Hematopoietic multipotent progenitor cell treated with erythropoietin and hydrocortisone succinate and interleukin-3 and kit ligand, for 17 days (in vitro differentiated cells): ENCODE measurements at places on chromosomes 1 and 21.
A peak's percentile ranks its signal among the peaks of the same experiment; 100 is the strongest.

DNA sequence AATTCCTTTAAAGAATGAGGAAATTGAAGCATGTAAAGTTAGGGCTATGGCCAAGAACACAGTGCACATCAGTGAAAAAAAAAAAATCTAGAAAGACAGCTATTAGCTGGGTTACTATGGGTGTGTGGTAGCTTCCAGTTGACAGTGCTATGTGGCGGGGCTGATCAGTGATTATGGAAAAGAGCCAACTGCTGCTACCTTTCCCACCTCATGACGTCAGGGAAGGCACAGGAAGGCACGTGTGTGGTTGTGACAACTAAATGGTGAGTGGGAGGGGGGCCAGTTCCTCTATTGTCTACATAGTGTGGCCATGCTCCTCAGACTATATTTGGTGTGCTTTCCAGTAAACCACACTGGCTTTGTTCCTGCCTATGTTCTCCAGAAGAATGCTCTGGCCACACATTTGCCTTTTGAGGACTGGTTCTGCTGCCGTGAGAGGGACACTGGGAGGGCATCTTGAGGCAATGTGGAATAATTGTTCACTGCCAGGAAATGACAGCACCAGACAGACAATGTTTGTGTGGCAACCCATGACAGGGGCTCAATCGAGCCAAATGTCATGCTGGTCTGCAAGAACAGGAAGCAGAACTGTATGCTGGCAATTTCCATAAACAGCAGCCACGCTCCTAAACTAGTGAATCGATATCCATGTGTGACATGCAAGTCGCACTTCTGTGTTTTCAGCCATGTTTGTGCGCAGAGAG lies 3.0 kb upstream of the SDE2 start:
- peak; percentile 81 for DNase-seq

- no peak for DNase-seq
These were observed 21.7 kb upstream of the VASH2 start for GRCh38 chr1:212928323-212929291.

DNA sequence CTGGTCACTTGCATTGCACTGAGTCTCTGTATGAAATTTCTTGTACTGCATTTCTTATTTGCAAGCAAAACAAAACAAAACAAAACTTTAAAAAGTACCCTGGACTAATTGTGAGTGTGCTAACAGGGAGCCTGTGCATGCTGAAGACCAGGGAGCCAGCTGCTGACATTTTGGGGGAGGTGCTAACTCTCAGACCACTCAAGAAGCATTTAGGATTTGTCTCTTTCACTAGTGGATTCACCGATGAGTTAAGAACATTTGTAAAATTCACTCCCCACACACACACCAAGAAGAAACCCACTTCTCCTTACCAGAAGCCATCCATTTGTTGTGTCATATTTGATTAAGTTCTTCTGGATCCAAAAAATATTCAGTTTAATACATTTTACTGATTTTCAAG lies 95.7 kb upstream of the C1orf105 start:
- no peak for DNase-seq

- DNase-seq: no peak
These were observed 35.5 kb downstream of the CAPN2 start for GRCh38 chr1:223747838-223748335.

GRCh38 chr1:168485048-168485447 lies 58.7 kb downstream of the XCL2 start:
- no peak for DNase-seq

DNA sequence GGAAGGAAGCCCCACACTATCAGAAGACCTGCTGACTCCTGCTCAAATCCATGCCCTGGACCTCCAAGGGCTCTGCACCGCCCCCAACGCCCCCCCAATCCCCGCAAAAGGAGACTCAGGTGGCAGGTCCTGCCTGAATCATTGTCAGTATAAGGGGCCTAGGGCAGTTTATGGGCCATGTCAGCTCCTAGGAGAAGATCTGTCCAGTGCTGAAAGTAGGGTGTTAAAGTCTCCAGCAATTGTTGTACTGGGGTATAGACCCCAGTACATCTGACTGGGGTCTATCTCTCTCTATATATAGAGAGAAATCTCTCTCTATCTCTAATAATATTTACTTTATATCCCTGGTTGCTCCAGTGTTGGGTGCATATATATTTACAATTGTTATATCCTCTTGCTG lies 12.1 kb upstream of the OLIG2 start:
- DNase-seq: no peak

DNA sequence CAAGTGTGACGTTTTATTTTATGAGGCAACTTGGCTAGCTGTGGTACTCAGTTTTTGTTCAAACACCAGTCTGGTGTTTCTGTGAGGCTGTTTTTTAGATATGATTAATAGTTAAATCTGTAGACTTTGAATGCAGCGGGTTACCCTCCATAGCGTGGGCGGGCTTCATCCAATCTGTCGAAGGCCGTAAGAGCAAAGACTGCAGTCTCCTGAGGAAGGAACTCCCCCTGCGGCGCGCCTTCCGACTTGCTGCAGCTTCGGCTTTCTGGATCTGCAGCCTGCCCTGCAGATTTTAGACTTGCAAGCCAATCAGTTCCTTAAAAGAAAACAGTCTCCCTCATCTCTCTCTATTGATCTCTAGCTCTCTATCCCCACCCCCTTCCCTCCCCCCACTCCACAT lies 4.2 kb upstream of the ZNF496 start:
- no peak for DNase-seq

GRCh38 chr1:67616394-67616985 lies 68.5 kb upstream of the GADD45A start:
- no peak for DNase-seq

DNA sequence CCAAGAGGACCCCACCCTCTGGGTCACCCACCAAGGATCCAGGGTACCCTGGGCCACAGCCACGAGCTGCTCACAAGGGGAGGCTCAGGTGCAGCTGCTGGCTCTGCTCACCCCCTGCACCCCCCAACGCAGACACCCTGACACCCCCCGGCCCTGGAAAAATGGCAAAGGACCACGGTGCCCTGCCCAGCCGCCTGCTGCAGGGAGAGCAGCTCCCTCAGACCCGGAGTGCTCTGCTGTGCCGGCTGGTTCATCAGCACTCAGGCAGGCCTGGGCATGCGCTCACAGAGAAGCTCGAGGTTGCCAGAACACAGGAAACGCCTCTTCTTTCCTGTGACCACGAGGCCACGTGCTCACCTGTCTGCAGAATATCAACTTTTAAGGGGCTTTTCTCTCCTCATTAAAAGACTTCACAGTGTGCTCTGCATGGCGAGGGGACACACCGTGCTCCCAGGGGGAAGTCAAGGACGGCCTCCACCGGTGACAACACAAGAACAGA lies 4.3 kb upstream of the C1QTNF12 start:
- no peak for DNase-seq

- no peak for DNase-seq
These were observed 332.4 kb downstream of the CAMTA1 start for GRCh38 chr1:7117399-7118281.

GRCh38 chr1:12127206-12127810 lies 39.5 kb upstream of the TNFRSF1B start:
- DNase-seq: no peak

GRCh38 chr1:205669341-205670149 lies 10.8 kb downstream of the SLC45A3 start:
- peak; percentile 45 for DNase-seq

DNA sequence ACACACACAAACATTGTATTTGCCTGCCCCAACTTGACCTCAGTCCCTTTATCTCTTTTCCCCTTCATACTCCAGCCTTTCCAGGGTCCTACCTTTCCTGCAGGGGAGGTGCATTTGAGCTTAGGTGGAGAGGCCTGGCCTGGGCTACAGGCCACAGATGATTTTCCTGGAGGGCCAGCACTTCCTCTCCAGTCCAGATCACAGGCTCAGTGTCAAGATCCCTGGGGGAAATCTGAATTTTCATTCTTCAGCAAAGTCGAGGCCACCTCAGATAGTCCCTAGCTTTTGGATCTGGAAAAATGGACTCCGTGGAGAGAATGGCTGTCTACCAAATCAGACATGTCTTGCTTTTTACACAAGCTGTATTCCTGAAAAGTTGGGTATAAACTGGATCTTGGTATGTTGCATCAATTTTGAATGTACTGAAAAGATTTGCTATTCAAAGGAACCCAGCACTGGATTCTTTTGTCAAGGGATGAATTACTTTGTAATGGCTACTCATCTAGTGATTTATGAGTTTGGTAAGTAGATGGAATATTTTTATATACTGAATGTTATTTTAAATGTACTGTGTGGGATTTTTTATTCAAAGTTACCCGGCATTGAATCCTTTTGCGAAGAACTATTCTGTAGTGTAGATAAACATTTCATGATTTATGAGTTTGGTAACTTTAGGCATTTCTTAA lies 78.7 kb downstream of the DDR2 start:
- DNase-seq: no peak

DNA sequence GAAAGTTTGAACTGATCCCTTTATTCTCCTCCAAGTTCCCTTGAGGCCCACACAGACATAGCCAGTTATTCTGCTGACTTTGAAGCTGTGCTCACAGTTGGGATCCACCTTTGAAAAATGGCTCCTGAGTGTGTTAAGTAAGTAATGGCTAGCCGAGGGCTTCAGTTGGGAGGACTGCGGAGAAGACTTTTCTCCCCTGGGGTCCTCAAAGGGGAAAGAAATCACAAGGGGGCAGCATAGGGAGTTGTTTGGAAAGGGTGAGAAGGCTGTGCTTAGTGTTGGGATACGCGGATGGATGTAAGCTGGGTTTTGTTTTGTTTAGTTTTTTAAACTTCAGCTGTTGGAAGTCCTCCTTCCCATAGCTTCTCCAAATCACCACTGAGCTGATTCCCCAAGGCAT lies 8.3 kb downstream of the PGM1 start:
- DNase-seq: no peak

DNA sequence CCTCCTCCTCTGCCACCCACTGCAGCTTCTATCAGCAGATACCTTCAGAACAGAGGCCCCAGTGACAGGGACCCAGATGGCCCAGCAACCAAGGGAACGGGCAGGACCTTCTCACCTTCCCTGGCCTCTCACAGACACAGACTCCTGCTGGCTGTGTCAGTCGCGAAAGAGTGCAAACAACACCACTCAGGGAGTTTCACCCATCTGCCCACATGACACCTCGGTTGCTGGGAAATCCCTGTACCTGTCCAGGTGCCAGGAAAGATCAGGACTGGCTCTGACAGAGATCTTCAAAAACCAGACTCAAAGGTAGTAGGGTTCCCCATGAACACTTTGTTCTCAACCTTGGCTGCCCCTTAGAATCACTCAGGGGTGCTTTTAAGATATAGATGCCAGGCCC lies 83.5 kb upstream of the HIVEP3 start:
- no peak for DNase-seq

DNA sequence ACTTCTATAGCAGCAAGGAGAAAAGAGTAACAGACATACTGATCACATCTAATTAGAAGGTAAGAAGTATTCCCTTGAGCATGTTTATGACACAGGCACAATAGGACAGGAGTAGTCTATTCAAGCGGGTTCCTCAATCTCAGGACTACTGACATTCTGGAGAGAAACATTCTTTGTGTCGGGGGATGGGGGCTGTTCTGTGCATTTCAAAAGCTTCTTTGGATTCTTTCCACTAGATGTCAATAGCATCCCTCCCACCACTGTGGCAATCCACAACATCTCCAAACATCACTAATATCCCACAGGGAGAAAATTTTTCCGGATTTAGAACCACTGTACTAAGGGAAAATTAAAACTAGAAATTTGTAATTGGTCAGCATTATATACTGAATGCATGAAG lies 56.9 kb downstream of the ADAMTS5 start:
- DNase-seq: no peak

- no peak for DNase-seq
These were observed 110.1 kb downstream of the ERG start for GRCh38 chr21:38388203-38388602.

GRCh38 chr1:207004931-207005830 lies 27.4 kb downstream of the C1orf116 start:
- peak; percentile 85 for DNase-seq

- no peak for DNase-seq
These were observed 6.1 kb downstream of the PRXL2B start for GRCh38 chr1:2592672-2593071.

- no peak for DNase-seq
These were observed 6.7 kb upstream of the LCE2D start for GRCh38 chr1:152656459-152656858.

GRCh38 chr21:24445517-24445916 lies 1161.8 kb downstream of the MRPL39 start:
- no peak for DNase-seq

DNA sequence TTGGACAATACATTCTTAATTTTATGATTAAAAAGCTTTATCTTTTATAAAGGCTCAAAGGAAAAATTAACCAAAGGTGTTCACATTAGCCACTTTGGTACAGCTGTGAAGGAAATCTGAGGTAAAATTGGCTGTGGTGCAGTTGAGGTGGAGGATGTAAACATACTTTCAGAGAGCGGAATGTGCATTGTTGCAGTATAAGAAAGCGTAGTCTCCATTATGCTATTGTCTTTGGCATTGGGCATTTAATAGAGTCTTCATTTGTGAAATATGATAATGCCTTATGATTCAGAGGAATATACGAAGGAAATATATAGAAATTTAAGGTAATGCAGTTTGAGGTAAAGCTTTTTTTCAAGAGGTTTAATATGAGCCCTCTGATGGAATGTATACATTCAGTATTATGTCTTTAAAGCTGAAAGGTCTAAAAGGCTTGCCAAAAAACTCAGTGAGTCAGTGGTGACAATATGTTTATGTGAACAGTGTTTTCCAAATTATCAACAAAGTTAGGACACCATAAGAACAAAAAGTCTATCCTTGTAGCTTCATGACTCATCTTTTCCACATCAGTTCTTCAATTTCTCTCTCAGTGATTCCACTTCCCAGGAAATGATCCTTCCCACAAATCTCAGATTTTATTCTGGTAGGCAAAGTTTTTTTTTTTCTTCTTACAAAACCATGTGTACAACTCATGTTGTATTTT lies 26.9 kb upstream of the DDR2 start:
- no peak for DNase-seq

DNA sequence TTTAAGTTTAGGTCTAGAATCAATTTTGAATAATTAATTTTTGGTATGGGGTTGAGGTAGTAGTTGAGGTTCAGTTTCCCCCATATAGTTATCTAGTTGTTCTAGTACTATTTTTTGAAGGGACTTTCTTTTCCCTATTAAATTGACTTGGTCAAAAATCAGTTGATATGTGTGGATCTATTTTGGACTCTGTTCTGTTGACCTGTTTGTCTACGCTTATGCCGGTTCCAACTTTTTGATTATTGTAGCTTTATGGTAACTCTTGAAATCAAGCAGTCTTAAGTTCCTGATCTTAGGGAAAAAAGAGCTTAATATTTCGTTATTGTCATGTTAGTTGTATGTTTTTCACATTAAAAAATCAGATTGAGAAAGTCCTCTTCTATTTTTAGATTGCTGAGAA lies 60.7 kb downstream of the FOXD2 start:
- no peak for DNase-seq

DNA sequence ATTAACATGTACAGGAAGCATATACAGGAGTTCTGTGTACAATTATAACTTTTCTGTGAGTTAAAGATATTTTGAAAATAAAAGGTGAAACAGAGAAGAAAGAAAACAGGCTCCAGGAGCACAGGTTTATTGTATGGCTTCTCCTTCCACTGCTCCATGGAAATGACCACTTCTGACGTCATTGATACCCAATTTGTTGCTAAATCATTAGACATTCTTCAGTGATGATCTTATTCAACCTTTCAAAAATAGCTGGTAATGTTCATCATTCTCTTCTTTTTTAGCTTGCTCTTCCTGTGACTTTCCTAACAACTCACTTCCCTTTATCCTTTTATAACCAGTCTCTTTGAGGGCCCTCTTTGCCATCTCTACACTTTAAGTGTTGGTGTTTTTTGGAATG lies 77.8 kb downstream of the KCNK2 start:
- DNase-seq: no peak
